ENCODE measurements at places on chromosomes 7 and 10. TPM values are rescaled to one million over a fixed set of nuclear protein-coding genes. Genes with fewer than 3 reads are reported as not detected.

Gene SEMA3C
- not detected for polyA plus RNA-seq

Gene TBX20
- polyA plus RNA-seq = not detected

Gene ITIH5
- not detected for polyA plus RNA-seq

Gene ANXA8L1
- not detected for polyA plus RNA-seq

Gene ZNF804B
- polyA plus RNA-seq = not detected

Gene SPACDR
- polyA plus RNA-seq = 0.32 TPM

Gene VTI1A
- polyA plus RNA-seq = 40.0 TPM

Gene GLI3
- polyA plus RNA-seq = not detected

Gene PNLIPRP2
- not detected for polyA plus RNA-seq

Gene UBTD1
- polyA plus RNA-seq = 0.22 TPM

Gene YAE1
- 13.8 TPM for polyA plus RNA-seq

Gene VAX1
- polyA plus RNA-seq = not detected

Gene TMEM196
- not detected for polyA plus RNA-seq

Gene WNT8B
- not detected for polyA plus RNA-seq

Gene APBB1IP
- 51.3 TPM for polyA plus RNA-seq

Gene VWA2
- not detected for polyA plus RNA-seq

Gene CFAP58
- polyA plus RNA-seq = not detected

Gene LRRN3
- polyA plus RNA-seq = 2.2 TPM

Gene NPY
- polyA plus RNA-seq = not detected

Gene ANKRD30A
- polyA plus RNA-seq = not detected

Gene PPP1R3C
- polyA plus RNA-seq = not detected

Gene MRPS17
- 19.1 TPM for polyA plus RNA-seq

Gene HK1
- polyA plus RNA-seq = 102 TPM

Gene EIF5AL1
- 0.45 TPM for polyA plus RNA-seq

Gene GNAI1
- 0.99 TPM for polyA plus RNA-seq

Gene PSD
- 1.7 TPM for polyA plus RNA-seq

Gene IGF2BP3
- not detected for polyA plus RNA-seq

Gene CYCS
- polyA plus RNA-seq = 161 TPM

Gene DEPP1
- not detected for polyA plus RNA-seq

Gene GHRHR
- not detected for polyA plus RNA-seq

Gene MINDY3
- polyA plus RNA-seq = 5.5 TPM

Gene PAXIP1
- polyA plus RNA-seq = 2.2 TPM

Gene FAM185A
- 7.3 TPM for polyA plus RNA-seq

Gene C10orf105
- polyA plus RNA-seq = not detected

Gene GPR85
- not detected for polyA plus RNA-seq

Gene ASAH2
- polyA plus RNA-seq = 6.0 TPM

Gene SYT15B
- not detected for polyA plus RNA-seq

Gene NPS
- not detected for polyA plus RNA-seq

Gene DRGX
- polyA plus RNA-seq = not detected

Gene RBM33
- polyA plus RNA-seq = 36.8 TPM

Gene HGF
- not detected for polyA plus RNA-seq

Gene UCN3
- polyA plus RNA-seq = not detected

Gene TMEM60
- 46.5 TPM for polyA plus RNA-seq

Gene MEIG1
- 1.5 TPM for polyA plus RNA-seq

Gene PWWP2B
- 1.4 TPM for polyA plus RNA-seq

Gene TYW1B
- 1.3 TPM for polyA plus RNA-seq

Gene CALHM1
- polyA plus RNA-seq = not detected

Gene RPEL1
- not detected for polyA plus RNA-seq

Gene VPS41
- 45.9 TPM for polyA plus RNA-seq

Gene PIK3CG
- polyA plus RNA-seq = 20.9 TPM

Gene EVX1
- not detected for polyA plus RNA-seq

Gene ZNF716
- polyA plus RNA-seq = not detected

Gene CRTAC1
- not detected for polyA plus RNA-seq

Gene AGAP6
- 1.6 TPM for polyA plus RNA-seq

Gene SEMA4G
- not detected for polyA plus RNA-seq

Data from CD4-positive, CD25-positive, alpha-beta regulatory T cell (primary cell).